ENCODE measurements at places on chromosomes 11 and 22. TPM values are rescaled to one million over a fixed set of nuclear protein-coding genes. Genes with fewer than 3 reads are reported as not detected.

SCGB1D2 gene
- not detected for total RNA-seq

PGA5 gene
- total RNA-seq: not detected

FAM83F gene
- not detected for total RNA-seq

PRODH gene
- total RNA-seq: not detected

LGR4 gene
- 25.1 TPM for total RNA-seq

ESAM gene
- total RNA-seq: 1.5 TPM

HSCB gene
- 15.0 TPM for total RNA-seq

DRD2 gene
- total RNA-seq: not detected

EMID1 gene
- total RNA-seq: 0.08 TPM

GLYAT gene
- total RNA-seq: not detected

IL17RA gene
- total RNA-seq: 5.2 TPM

C11orf21 gene
- not detected for total RNA-seq

IFITM10 gene
- 2.2 TPM for total RNA-seq

FXYD2 gene
- not detected for total RNA-seq

OR52E5 gene
- total RNA-seq: not detected

CELSR1 gene
- total RNA-seq: 4.3 TPM

SHANK3 gene
- 0.90 TPM for total RNA-seq

CYTH4 gene
- 0.72 TPM for total RNA-seq

NRIP3 gene
- total RNA-seq: 4.3 TPM

NXPE2 gene
- not detected for total RNA-seq

C1QTNF5 gene
- 90.8 TPM for total RNA-seq

PARVG gene
- not detected for total RNA-seq

MB gene
- total RNA-seq: not detected

TRIM34 gene
- total RNA-seq: 15.5 TPM

EFCAB6 gene
- 2.7 TPM for total RNA-seq

CPSF7 gene
- total RNA-seq: 33.8 TPM

EXPH5 gene
- 1.1 TPM for total RNA-seq

OR51B2 gene
- not detected for total RNA-seq

MMP3 gene
- total RNA-seq: 3.3 TPM

CDC42BPG gene
- total RNA-seq: 0.08 TPM

SUSD2 gene
- 0.99 TPM for total RNA-seq

SLC17A6 gene
- not detected for total RNA-seq

MS4A4A gene
- not detected for total RNA-seq

VSTM5 gene
- total RNA-seq: 0.25 TPM

CDC45 gene
- total RNA-seq: 22.9 TPM

C11orf87 gene
- total RNA-seq: not detected

PATE4 gene
- total RNA-seq: not detected

YIF1A gene
- total RNA-seq: 35.0 TPM

LMO1 gene
- total RNA-seq: not detected

MPPED2 gene
- not detected for total RNA-seq

Data from fibroblast of the aortic adventitia (primary cell).